ENCODE measurements at places on chromosomes 2 and 18.

- no peak for ATAC-seq
These were observed 772.3 kb downstream of the LRRTM4 start for GRCh38 chr2:76749858-76750257.

DNA sequence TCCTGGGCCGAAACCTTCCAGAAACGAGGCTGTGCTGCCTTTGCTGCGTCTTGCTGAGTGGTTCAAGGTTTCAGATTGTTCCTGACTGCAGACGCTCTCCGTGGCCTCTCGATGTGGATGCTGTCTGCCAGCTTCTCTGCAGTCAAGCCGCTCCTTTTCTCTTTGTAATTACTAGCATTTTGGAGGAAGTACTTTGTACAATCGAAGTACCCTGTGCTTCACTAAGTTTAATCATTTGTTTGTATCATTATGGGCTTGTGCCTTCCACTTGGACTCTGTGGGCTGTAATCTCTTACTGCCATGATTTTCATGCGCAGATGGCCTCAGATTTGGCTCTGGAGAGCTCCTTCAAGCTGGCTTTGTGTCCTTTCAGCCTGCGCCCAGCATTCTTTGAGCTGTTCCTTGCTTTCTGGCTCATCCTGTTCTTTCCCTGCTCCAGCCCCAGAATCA, 49.3 kb downstream of the TRAF3IP1 start:
- no peak for ATAC-seq

GRCh38 chr2:133733901-133734255, 165.6 kb upstream of the NCKAP5 start:
- ATAC-seq = no peak

- no peak for ATAC-seq
These were observed 54.8 kb upstream of the CCDC141 start for GRCh38 chr2:179104736-179105135.

DNA sequence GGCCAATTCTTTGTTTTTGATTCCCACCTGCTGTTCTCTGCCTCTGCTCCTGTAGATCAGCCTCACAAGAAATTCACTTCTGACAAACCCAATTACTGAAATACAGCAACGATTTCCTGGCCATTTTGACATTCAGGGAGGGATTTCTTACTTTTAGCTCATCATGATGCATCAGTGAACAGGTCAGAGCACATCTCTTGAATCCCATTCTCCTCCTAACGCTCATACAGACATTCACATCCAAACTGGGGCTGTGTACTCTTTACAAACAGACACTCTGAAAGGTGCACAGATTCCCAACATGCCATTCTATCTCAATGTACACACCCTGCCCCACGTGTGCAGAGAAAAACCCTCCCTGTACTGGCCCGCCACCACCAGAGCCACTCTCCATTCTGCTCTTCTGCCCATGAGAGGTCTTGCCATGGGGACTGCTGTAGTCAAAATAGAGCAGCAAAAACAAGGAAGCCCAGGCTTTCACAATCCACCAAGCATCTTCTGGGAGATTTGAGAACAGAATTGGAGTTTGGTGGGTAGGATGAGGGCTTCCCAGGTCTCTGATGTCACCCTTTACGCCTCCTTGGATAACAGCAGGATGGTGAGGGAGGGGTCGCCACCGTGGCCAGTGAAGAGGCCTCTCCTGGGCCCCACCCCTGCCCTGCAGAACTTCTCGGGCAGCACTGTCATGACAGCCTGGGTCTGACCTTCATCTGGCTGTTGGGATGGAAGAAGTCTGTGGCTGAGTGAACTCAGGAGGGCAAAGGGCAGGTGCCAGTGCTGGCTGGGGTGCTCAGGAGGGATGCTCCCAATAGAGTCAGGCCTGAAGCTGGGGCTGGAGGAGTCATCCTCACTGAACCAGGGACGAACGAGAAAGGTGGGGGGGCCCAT, 41.9 kb upstream of the ZFP36L2 start:
- no peak for ATAC-seq

DNA sequence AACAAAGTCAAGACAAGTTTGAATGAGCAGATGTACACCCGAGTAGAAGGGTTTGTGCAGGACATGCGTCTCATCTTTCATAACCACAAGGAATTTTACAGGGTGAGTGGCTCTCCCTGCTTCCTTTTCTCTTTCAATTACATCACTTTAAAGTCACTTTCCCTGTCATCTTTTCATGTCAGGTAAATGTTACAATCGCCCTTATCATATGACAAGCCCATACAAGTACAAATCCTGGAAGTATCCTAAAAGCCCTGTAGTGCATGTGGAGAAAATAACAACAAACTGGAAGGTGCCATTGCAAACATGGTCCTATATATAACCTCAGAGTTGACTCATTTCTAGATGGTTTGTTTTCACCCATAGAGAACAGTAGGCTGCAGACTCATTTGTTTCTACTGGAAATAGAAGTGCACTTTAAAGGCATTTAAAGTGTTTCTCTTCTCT, 126.0 kb downstream of the SP100 start:
- ATAC-seq = peak; percentile 65

GRCh38 chr2:232389327-232389726, 10.8 kb downstream of the ALPP start:
- no peak for ATAC-seq

DNA sequence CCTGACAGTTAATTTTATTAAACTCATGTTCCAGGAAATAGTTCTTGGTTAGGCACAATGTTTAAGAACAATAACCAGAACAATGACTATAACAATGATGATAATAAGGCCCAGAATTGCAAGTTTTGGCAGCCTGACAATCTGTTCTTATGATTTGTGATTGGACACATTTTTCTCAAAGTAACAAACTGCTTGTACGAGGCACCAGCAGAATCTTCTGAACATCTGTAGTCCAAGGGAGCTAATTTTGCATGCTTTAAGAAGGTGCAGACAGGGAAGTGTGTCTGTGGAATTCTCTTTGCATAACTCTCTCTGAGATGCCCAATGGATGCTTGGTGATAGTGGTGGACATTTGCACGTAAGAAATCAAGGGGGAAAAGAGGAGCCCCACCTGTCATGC, 709.3 kb downstream of the SLC4A3 start:
- no peak for ATAC-seq

DNA sequence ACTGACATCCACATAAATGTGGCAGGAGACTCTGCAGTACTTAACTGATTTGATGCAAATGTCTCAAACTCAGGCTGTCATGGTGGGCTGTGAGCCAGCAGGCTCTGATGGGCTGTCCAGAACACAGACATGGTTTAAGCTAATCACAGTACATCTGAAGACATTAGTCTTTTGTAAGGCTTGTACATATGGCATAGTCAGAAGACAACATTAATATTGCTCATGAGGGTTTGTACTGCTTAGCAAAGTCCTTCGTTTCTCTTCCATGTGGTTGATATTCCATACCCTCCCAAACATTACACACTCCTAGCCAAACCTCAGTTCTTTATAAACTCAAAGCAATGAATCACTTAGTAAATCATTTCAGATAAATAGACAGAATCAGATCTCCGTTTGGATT, 330.6 kb downstream of the RND3 start:
- ATAC-seq = no peak

- ATAC-seq = no peak
These were observed 452.4 kb downstream of the ZEB2 start for GRCh38 chr2:144067506-144067905.

DNA sequence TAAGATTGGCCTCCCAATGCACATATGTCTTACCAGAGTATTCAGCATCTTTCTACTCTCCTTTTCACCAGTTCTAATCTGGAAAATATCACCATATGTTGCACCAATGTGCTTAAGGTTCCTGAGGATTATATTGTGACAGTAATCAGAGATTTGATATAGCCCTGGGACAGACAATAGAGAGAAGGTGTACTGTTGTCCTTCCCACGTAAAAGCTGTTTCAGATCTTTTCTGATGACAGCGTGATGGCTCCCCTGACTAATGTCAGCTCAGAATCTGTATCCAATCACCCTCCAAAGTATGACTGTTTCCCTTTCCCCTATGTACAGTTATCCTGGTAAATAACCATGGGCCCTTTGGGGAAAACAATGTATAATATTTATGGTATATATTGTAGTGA, 9.0 kb upstream of the MLPH start:
- ATAC-seq = no peak

GRCh38 chr2:221422516-221423209, 149.4 kb downstream of the EPHA4 start:
- no peak for ATAC-seq

DNA sequence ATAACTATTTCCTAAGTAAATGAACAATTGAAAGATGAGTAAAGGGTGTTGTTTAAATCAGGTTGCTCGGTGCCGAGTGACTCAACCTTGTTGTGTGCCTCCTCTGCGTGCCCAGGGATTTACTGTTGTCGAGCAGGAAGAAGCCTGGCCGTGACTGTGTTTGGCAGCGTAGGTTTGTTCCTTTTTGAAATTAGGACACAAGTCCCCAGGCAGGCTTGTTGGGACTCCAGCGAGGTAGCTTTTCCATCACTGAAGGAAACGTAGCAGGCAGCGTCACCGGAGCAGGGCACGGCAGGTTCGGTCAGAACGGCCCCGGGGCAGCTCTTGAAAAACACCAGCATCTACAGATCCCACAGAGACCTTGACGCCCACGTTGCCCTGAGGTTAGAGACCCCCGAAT, 48.6 kb downstream of the TMEM18 start:
- ATAC-seq = no peak

GRCh38 chr2:214492152-214492551, 81.3 kb downstream of the VWC2L start:
- ATAC-seq = no peak

DNA sequence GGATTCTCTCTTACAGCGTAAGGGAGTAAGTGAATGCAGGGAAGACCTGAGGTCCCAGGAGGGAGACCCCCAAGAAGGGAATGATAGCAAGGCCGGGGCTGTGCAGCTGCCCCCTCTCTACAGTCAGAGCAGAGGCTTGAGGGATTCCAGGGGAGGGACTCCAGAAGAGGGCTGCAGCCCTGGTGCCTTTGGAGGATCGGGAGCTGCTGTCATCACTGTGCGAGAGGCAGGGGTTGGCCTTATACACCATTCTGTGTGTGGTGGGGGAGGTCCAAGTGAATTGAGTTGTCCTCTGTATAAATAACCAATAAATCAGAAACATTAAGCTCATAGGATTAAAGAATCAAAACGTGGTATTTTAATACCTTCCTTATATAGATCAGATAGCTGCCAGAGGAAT, 114.9 kb downstream of the GLI2 start:
- no peak for ATAC-seq

GRCh38 chr2:42474765-42475454, 18.9 kb downstream of the KCNG3 start:
- ATAC-seq = no peak

GRCh38 chr2:15363142-15363541, 198.0 kb downstream of the NBAS start:
- ATAC-seq = no peak

GRCh38 chr2:49933711-49934110, 779.4 kb upstream of the FSHR start:
- no peak for ATAC-seq

DNA sequence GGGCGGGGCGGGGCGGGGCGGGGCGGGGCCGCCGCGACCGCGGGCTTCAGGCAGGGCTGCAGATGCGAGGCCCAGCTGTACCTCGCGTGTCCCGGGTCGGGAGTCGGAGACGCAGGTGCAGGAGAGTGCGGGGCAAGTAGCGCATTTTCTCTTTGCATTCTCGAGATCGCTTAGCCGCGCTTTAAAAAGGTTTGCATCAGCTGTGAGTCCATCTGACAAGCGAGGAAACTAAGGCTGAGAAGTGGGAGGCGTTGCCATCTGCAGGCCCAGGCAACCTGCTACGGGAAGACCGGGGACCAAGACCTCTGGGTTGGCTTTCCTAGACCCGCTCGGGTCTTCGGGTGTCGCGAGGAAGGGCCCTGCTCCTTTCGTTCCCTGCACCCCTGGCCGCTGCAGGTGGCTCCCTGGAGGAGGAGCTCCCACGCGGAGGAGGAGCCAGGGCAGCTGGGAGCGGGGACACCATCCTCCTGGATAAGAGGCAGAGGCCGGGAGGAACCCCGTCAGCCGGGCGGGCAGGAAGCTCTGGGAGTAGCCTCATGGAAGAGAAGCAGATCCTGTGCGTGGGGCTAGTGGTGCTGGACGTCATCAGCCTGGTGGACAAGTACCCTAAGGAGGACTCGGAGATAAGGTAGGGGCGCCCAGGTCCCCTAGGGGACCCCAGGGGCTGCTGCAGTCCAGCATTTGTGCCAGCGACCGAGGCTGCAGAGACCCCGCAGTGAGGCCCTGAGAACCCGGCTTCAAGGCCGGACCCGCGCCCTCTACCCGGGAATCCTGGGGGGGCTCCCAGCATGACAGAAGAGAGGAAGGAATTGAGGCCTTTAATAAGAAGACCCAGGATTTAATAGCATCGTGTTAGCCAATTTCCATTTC, at the start of gene KHK:
Gene KHK, plus strand, starts transcription at position 49 of the 870 bp plus-strand sequence. Its CDS starts 488 bp downstream, at position 537.
- ATAC-seq = peak; percentile 14

DNA sequence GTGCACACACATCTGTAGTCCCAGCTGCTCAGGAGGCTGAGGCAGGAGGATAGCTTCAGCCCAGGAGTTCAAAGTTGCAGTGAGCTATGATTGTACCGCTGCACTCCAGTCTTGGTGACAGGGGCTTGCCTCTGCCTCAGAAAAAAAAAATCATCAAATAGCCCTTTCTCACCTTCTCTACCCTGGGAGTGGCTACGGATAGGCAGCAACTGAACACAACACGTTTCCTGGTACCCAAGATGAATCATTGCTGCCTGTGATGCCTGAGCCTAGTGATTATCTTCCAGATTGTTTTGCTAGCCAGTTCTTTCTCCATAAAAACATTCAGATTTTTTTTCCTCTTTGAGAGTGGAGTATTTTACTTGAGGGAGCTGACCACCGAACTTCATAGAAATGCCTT, 13.5 kb downstream of the INPP4A start:
- peak; percentile 59 for ATAC-seq

DNA sequence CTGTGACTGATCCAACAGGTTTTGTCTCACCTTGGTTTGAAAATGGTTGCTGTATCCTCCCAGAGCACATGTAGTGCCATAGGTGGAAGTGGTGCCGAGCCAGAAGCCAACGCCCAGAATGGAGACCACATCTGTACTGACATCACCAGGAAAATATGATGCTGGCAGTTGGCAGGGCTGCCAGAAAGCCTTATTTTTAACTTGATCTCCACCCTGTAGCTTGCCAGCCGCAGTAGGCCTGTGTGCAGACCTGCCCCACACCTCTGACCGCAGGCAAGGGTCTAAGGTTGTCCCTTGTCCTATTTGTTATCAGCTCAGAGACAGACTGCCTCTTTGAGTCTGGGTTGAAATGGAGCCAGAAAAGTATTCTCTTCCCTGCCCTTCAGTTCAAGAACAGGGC, 123.5 kb upstream of the EML6 start:
- ATAC-seq = no peak

DNA sequence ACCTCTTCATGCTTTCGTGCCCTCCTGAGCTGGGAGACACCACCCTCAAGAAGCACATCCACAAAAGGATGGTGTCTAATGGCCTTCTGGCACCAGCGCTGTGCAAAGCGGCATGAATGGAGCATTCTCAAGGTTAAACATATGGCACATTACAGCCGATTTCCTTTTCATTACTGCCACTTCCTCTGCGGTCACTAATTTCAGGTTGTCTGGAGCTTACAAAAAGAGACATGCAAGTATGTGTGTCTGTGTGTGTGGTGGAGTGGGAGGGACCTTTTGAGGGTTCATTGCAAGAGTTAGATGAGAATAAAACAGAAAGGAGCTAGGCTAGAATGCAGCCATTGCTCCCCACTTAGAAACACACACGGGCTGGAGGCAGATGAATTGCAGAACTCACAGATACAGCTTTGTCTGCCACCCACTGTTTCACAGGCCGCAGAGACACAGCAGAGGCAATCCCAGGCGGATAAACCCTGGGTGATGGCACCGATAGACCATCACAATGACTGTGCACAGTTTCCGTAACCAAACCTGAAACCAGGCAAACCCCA, 76.0 kb downstream of the TGIF1 start:
- peak; percentile 91 for ATAC-seq

All from activated T-helper 17 cell treated with anti-CD3 and anti-CD28 coated beads, Interleukin-2, amount 50 U/mL, for 72 hours (primary cell).